NCI-H1105 (cell line): ENCODE measurements at places on chromosomes 5 and 9.

- no peak for DNase-seq
Measured at GRCh38 chr5:180130876-180131740, 59.5 kb upstream of the RNF130 start.

- no peak for DNase-seq
Measured at GRCh38 chr9:110338143-110338542, 480 bp upstream of the TXNDC8 start.

DNA sequence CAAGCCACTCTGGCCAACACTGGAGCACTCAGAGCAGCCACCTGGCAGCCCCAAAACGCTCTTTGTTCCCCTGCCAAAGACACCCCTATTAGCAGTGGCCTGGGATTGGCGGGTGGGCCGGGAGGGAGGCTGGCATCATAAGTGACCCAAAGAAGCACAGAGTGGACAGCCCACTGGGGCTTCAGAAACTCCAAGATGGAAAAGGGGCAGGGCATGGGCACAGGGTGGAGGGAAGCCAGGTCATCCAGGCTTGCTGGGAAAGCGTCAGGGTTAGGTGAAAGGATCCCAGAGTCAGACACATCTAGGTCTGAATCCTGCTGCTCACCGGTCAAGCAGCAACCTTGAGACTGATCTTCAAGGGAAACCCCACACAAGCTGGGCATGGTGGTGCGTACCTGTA lies 14.8 kb downstream of the EEIG1 start:
- no peak for DNase-seq

DNA sequence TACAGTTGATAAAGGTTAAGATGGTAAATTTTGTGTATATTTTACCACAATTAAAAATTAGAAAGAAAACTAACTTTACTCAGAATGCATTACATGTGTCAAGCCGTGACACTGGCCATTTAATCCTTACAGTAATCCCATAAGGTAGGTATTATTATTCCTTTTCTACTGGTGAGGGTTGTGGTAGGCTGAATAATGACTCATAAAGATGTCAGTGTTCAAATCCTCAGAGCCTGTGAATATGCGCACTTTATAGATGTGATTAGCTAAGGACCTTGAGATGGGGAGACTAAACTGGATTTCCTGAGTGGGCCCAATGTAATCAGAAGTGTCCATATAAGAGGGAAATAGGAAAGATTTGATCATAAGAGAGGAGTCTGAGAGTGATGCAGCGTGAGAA lies 288.1 kb downstream of the TMEM167A start:
- no peak for DNase-seq

- no peak for DNase-seq
Measured at GRCh38 chr5:172031894-172032461, 25.5 kb upstream of the FBXW11 start.

DNA sequence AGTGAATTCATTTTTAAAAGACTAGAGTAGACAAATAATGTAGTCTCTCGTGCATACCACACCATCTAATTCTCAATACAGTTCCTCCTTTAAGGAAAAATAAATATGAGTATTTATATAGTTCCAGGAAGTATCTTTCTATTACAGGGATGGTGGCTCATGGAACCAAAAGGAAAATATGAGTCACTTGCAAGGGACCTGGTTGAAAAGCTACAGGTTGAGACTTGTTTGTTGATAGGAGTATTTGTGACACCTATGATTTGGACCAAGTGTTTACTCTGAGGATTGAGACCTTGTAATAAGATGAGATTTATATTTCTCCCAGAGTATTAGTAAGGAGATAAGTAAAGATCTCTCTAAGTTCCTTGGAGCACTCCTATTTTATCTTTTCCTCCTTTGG lies 67.4 kb downstream of the CDO1 start:
- DNase-seq: no peak

- no peak for DNase-seq
Measured at GRCh38 chr9:99154356-99154755, 49.4 kb downstream of the TGFBR1 start.

DNA sequence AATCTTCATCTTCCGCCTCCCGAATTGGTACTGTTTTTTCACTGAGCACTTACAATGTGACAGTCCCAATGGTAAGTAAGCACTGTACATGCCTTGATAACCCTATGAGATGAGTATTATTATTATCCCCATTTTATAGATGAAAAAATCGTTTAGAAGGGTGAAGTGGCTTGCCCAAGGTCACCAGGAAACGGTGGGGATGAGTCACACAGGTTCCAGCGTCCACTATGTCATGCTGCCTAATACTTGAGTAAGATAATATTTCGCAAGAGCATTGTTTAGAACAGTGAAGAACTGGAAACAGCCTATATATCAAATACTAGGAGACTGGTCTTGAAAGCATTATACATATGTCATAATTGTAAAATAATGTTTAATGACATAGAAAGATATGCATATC lies 12.9 kb downstream of the HAND1 start:
- DNase-seq: no peak

GRCh38 chr9:32587901-32588300 lies 14.9 kb upstream of the NDUFB6 start:
- DNase-seq: no peak

DNA sequence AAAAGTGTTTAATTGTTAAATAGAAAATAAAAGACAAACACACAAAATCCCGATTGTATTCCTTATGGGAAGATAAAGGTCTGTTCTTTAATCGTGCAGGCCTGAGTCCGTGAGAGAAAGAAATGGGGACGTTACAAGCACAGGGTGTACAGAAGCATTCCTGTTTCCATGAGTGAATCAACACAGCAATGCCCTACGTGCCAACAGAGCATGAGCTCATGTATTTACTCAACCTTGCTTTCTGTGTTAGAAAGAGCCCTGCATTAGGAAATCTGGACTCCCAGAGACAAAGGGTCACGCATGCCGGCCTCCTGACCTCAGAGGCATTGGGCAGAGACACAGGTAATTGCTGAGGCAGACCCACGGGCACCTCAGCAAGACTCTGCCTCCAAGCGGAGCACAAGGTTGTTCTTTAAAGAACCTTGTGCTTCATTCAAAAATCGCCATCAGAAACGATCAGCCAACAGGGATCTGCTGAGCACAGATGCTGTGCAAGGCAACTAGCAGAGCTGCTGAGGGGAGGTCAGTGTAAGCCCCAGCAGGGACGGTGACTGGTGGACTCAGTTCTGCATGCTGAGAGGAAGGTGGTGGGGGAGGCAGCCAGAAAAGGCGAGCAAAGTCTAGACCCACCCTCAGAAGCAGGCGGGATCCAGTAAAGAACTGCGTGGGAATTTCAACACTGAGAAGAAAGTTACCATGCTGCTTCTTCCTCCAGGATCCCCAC lies 101.0 kb downstream of the TLE1 start:
- no peak for DNase-seq

DNA sequence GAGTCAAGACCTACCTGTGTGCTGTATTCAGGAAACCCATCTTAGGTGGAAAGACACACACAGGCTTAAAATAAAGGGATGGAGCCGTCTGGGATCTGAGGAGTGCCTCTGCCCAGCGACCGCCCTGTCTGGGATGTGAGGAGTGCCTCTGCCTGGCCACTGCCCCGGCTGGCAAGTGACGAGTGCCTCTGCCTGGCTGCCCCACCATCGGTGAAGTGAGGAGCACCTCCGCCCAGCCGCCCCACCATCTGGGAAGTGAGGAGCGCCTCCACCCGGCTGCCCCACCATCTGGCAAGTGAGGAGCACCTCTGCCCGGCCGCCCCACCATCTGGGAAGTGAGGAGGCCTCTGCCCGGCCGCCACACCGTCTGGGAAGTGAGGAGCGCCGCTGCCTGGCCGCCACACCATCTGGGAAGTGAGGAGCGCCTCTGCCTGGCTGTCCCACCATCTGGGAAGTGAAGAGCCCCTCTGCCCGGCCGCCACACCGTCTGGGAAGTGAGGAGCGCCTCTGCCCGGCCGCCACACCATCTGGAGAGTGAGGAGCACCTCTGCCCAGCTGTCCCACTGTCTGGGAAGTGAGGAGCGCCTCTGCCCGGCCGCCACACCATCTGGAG lies 33.7 kb downstream of the SAXO1 start:
- no peak for DNase-seq

DNA sequence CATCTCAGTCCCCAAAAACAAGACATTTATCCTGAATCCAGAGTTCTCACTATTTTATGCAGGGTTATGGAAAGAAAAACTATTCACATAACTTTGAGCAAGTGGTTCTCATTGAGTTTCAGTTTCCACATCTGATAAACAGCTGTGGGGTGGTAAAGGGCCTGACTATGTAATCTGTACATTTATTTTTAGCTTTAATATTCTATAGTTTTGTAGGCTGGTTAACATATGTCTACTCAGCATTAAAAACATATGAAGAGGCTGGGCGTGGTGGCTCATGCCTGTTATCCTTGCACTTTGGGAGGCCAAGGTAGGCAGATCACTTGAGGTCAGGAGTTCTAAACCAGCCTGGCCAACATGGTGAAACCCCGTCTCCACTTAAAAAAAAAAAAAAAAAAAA lies 301.5 kb upstream of the CCNG1 start:
- no peak for DNase-seq

DNA sequence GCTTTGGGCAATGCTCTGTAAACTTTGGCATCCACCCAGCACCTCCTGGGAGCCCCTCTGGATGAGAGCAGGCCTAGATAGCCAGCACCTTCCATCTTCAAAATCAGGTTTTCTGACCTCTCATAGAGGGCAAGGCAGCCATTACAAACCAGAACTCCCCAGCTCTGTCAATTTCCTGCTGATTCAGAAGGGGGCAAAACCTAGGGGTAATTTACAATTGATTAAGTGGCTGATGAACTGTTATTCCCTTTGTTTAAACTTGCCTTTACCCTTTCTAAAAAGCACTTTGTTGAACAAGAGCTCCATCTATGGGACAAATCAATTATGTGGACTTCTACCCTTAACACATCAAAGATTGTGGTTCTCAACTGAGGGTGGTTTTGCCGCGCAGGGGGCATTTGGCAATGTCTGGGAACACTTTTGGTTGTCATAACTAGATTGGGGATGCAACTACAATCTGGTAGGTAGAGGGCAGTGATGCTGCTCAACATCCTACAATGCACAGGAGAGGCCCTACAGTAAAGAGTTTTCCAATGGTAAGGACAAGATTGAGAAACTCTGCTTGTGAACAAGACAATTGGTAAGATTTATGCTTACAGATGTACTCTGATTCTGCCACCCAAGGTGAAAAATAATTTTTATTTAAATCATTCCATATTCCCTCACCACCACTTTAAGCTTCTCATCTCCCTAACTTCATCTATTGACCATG lies 184.1 kb downstream of the MARCHF11 start:
- peak; percentile 21 for DNase-seq

- DNase-seq: no peak
Measured at GRCh38 chr5:1312993-1313833, 18.3 kb upstream of the TERT start.

GRCh38 chr9:119268985-119269384 lies 100.2 kb downstream of the BRINP1 start:
- no peak for DNase-seq

GRCh38 chr9:120891245-120891883 lies 14.4 kb upstream of the PHF19 start:
- DNase-seq: no peak

GRCh38 chr9:81112627-81113452 lies 576.5 kb downstream of the TLE1 start:
- peak; percentile 80 for DNase-seq

GRCh38 chr5:75617736-75618352 lies 6.6 kb downstream of the ANKDD1B start:
- DNase-seq: no peak

GRCh38 chr5:55538661-55539060 lies 3.9 kb upstream of the PLPP1 start:
- no peak for DNase-seq

DNA sequence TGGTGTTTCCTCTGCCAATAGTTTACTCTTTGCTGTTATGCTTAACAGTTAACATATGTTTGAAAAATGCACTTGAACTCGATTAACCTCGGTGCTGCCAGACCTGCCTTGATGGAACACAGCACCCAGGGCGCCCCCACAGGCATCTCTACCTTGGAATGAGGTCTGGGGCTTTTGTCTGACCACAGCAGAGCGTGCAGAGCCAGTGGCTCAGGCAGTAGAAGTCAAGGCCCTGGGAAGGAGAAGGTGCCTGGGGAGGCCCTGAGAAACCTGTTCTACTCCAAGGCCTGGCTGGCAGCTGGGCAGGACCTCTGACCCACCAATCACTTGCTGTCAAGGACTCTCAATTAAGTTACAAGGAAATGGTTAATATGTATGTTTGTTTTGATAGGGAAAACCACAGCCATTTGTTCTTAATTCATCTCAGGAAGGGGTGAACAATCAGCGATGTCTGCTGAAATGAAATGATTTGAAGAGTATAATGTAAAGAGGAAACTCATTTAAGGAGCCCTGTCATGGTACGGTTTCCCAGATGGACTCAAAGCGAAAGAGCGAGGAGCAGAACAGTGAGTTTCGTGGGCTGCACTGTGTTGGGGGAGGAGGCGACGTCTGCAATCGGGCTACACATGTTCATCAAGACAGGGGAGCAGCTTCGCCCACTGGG lies 21.9 kb downstream of the MACROH2A1 start:
- no peak for DNase-seq

GRCh38 chr9:613771-614347 lies 227.6 kb upstream of the DMRT1 start:
- no peak for DNase-seq

DNA sequence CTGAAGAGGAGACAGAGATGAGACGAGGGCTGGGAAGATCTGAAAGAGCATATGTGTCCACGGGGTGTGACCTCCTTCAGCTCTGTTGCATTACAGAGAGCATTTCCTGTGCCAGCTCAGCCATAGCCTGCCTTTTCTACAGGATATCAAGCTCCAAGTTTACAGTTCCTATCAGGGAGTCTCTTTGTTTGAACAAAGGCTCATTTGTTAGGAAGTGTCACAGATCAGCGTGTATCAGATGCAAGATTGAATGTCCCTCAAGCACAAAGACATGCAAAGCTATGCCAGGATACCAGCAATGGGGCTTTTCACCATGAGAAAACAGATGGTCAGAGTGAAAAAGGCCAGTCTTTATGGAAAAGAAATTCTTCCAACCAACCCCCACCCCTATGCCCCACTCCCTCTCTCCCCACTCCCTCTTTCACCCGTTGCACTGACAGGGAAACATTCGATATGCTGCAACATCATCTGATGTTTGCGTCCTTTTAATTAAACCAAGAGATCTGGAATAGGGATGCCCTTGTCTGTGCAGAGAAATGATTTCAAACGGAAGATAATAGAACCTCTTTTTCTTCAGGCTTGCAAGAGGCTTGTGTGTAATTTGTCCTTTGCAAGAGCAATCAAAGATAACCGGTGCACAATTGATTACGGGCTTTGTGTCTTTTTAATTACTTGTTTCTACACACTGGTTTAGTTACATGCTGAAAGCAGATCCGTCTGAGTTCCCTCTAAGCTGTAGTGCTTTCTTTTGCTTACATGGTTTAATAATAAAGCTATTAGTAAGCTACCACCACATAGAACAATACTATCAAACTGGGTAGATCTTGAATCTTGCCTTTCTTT lies 263.1 kb upstream of the RGMB start:
- DNase-seq: no peak
